ENCODE measurements at places on chromosomes 6 and 20. TPM values are rescaled to one million over a fixed set of nuclear protein-coding genes. Genes with fewer than 3 reads are reported as not detected.

BMP5 gene
- 0.41 TPM for total RNA-seq

GRCh38 chr6:4941782-4942672 lies 61.8 kb downstream of the RPP40 start:
- peak; percentile 74 for DNase-seq

C6orf58 gene
- total RNA-seq, result not detected

DNA sequence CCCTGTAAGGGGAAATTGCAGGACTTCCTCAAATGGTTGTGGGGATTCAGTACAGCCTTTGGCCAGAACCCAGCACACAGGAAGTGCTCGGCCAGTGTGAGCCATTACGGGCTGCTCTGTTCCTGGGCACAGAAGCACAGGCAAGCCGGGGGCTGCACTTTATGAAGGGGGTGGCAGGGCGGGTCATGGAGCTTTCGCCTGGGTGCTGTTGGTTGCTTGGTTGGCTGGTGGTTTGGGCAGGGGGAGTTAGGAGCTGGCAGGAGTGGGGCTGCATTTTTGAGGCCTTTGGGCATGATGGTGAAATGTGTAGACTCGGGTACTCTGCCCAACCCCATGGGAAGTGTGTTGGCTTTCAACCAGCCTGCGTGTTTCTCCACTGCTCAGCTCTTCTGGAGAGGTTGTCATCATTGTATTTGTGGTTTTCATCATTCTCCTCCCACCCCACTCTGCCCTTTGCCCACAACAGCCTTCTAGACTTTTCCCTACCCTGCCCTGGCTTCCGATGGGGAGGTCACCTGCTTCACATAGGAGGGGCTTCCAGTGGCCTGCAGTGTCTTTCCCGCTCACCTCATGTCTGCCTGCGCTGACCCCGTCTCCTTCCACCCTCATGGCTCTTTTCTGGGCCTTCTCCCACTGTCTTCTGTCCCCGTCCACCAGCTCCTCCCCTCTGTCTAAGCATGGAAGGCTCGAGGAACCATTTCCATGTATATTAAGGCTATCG lies 16.1 kb upstream of the RBM38 start:
- no peak for DNase-seq

DNA sequence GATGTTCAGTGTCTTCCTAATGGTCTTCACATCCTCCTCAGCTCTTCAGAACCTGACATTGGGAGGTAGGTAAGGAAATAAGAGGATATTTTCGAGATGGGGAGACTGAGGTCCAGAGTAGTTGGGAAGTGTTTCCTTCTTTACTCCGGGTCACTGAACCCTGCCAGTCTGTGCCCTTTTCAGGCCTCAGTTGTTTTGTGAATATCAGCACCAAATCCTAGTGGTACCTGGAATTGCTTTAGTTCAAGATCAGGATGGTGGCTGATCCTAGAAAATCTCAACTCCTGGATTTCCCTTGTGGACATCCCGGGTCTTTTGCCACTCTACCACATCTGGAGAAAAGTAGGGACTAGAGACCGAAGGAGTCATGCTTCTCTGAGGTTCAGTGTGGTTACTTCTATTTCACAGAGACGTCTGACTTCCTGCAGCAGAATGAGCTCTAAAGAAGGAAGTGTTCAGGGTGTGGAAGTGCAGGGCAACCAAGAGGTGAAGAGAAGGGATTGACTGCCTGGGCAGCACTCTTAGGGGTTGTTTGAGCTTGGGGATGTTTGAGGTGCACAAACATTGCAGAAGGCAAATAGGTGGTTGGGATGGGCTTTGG lies 995 bp downstream of the STK4 start:
- DNase-seq, result no peak

DNA sequence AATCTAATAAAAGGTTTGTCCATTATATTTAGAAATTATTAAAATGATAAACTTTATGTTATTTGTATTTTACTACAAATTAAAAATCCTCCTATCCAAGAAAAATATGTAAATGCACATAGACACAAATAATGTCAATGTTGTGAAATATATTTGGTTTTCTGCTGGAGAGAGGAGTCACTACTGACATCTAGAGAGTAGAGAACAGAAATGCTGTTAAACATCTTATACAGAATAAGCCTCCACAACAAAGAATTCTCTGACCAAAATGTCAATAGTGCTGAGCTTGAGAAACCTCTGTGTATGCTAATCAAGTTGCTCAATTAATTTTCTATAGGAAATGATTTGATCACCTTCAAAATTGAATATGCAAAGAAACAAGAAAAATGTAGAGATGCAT lies 12.4 kb downstream of the HTR1B start:
- no peak for DNase-seq

GRCh38 chr20:55581519-55581918 lies 423.8 kb downstream of the CBLN4 start:
- DNase-seq, result no peak

GRCh38 chr20:9557411-9557810 lies 43.0 kb downstream of the LAMP5 start:
- DNase-seq, result no peak

OXT gene
- not detected for total RNA-seq

DNA sequence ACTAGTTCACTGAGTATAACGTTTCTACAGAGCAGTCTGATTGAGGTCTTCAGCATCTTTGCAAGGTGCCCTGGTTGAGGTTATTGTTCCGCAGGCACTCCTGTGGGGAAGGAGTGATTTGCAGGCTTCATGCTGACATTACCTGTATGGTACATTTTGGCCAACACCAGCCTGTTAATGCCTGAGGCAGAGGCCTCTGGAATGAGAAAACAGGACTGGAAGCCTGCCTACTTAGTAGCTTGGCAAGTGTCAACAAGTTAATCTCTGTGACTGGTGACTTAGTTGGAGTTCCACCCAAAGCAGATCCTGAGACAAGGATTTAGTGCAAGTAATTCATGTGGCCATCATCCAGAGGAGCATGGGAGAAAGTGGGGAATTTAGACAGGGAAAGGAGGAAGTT lies 24.6 kb downstream of the MAS1 start:
- DNase-seq, result no peak

- no peak for DNase-seq
These were observed 35.7 kb upstream of the ZMYND8 start for GRCh38 chr20:47392015-47392720.

DNA sequence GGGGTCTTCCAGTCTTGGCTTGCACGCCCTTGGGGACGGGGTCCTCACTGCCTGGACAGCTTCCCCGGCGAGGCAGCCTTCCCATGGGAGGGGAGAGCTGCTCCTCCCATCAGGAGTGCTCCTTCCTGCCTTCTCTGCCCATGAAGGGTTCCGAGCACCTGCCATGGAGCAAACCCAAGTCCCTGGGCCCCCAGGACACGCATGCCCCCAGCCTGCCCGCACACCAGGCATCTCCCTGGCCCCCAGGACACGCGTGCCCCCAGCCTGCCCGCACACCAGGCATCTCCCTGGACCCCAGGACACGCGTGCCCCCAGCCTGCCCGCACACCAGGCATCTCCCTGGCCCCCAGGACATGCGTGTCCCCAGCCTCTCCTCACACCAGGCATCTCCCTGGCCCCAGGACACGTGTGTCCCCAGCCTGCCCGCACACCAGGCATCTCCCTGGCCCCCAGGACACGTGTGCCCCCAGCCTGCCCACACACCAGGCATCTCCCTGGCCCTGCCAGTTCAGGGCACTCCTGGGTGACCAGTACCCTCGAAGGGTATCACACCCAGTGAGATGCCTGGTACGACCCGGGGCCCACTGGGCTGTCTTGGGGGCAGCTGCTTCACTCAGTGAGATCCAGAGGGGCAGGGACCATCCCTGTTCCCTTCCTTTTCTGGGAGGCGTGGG lies 21.7 kb downstream of the COL20A1 start:
- no peak for DNase-seq

TAF8 gene
- total RNA-seq, result 16.0 TPM

- DNase-seq, result no peak
These were observed 399.7 kb upstream of the ADGRB3 start for GRCh38 chr6:68235326-68235784.

- DNase-seq, result no peak
These were observed 4.0 kb downstream of the MAP3K5 start for GRCh38 chr6:136788069-136788902.

DDO gene
- total RNA-seq, result 0.88 TPM

GRCh38 chr20:44112889-44113617 lies 73.9 kb downstream of the JPH2 start:
- no peak for DNase-seq

UNC5CL gene
- not detected for total RNA-seq

PGC gene
- total RNA-seq, result not detected

NHLRC1 gene
- total RNA-seq, result not detected

VGLL2 gene
- not detected for total RNA-seq

DNA sequence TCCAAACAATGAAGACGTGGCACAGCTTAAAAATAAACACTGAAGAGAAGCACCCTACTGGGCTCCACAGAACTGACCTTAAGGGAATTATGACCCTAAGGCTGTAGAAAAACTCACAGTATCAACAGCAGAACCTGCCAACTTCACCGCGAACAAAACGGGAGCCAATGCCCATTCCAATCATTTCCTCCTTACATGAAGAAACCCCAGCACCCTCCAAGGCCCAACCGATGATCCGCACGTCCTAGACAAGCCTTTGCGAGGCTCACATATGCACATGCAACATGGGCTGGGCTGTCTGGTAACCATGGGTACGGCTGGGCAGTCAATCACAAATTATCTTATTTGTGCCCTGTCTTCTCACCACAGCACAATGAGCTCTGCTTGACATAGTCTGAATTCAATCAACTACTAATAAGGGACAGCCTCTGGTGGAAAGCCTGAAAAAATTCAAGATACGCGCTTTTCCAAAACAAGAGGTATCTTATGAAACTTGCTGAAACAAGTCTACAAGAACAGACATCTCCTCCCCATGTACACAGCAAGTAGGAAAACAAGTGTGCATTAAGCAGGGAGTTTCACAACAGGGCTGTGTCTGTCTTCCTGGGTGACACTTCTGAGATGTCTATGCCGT lies 1.7 kb downstream of the DIDO1 start:
- no peak for DNase-seq

DNA sequence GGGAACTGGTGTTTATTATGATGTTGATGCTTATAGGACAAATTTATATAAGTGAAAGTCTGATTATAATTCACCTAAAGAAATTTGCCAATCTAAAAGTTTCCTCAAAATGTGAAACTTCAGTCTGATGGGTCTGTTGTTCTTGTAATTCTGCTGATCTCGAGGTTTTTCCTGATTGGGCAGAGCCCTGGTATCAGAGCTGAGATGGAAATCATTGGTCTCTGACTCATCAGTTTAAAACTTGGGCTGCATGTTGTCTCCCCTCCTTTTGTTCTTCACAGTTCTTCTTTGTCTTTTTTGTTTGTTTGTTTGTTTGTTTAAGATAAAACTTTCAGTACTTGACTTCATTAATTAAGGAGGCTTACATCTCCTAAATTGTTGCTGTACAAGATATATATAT lies 5.9 kb downstream of the SMAP1 start:
- no peak for DNase-seq

BTBD3 gene
- total RNA-seq, result 124 TPM

DSN1 gene
- 5.5 TPM for total RNA-seq

DNA sequence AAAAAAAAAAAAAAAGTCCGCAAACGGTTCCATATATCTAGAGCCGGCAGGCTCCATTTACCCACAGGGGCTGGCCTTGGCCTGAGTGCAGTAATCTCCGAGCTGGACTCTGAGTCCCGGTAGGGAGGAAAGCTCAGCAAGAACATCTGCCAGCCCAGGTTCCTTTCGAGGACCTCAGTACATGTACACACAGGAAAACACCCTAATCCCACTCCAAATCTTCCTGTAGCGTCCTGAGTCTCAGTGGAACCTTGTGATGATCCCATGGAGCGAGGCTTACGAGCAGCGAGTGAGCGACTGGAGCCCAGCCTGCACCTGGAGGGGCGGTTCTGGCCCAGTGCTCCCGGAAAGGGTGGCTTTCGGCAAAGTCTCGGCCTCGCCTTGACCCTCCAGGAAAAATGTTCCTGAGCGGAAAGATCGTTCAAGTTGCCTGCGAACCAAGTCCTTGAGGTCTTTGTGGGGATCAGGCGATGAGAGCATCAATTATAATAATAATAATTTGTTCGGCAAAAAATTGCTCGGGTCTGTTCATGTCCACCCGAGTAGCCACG lies 32.1 kb downstream of the PRSS16 start:
- DNase-seq, result no peak

DNA sequence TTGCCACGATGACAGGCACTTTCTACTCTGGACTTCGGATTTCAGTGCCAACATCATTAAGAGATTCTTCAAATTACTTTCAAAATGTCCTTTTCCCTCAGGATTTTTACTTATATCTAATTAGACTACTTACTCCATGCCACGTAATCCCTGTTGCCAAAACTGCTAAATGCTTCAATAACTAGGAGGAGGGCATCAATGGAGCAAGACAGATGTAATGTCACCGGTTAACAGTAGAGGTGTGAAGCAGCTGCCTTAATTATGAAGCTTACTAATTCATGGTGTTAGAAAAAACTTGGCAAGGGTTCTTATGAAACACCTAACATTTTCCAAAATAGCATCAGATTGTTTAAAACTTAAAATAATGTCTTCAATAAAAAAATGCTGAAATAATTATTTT lies 111.2 kb upstream of the SIM1 start:
- no peak for DNase-seq

PRDM1 gene
- total RNA-seq, result 1.5 TPM

DNA sequence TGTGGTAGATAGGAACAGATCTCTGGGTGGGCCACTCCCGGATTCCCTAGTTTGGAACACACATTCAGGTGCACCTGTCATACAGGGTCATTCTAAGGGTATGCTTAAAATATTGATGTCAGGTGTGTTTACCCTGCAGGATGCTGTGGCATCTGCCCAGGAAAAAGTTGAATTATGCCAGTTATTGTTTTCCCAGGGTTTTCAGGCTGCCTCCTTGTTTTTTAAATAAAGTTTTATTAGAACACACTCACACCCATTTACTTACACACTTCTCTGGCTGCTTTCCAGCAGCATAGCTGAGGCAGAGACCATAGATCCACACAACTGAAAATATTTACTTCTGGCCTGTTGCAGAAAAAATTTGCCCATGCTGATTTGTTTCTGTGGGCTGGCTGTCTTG lies 76.5 kb downstream of the PHACTR3 start:
- DNase-seq, result no peak

DNA sequence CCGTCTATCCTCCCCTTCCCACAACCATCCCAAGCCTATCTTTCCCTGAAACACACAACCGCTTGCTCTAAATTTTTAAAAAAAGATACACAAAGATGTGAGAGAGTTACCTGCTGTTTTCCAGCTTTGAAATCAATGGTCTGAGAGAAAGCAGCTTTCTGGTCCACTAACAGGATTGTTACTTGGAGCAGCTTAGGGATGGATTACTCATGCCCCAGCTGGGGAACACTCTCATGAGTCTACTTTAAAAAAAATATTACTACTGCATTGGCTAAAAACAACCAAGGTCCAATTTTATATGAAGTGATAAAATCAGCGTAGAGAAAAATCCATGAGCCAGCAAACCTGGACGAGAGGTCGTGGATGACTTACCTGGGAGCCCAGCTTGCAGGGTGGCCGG lies 29.6 kb upstream of the FOXC1 start:
- DNase-seq, result no peak

RPP40 gene
- 1.8 TPM for total RNA-seq

DNA sequence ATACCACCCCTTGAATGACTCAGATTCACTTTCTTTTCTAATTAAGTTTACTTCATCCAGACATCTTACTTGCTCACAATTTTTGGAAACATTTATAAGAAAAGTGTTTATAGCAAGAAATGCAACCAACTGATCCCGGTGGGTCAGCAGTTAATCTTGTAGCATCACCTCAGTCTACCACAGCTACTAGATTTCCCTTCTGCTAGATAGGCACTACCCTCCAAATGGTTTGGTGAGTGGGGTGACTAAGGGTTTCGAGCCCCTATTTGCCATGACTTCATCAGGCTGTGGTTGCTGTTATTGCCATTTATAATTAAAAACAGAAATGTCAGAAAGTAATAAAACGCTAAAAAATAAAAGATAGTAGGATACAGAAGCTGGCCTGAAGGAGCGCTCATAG lies 930.1 kb upstream of the GJE1 start:
- no peak for DNase-seq

GRCh38 chr6:89792881-89793280 lies 26.7 kb downstream of the MDN1 start:
- DNase-seq, result no peak
